ENCODE measurements at places on chromosomes 5 and 9. TPM values are rescaled to one million over a fixed set of nuclear protein-coding genes. Genes with fewer than 3 reads are reported as not detected.

Gene UBTD2
- 22.8 TPM for total RNA-seq

Gene C5orf24
- 30.3 TPM for total RNA-seq

Gene C5orf52
- not detected for total RNA-seq

Gene CD72
- total RNA-seq, result not detected

Gene OR1Q1
- total RNA-seq, result not detected

Gene VLDLR
- total RNA-seq, result 7.4 TPM

Gene DOCK8
- total RNA-seq, result 8.6 TPM

Gene APBB3
- 16.0 TPM for total RNA-seq

Gene SAXO1
- under 0.01 TPM for total RNA-seq

Gene PCDHB13
- 3.3 TPM for total RNA-seq

Gene IL9
- not detected for total RNA-seq

Gene SV2C
- total RNA-seq, result not detected

Gene DMRT3
- not detected for total RNA-seq

Gene FBP2
- total RNA-seq, result not detected

Gene IPO11
- total RNA-seq, result 129 TPM

Gene SVEP1
- total RNA-seq, result 1.4 TPM

Gene SPATA9
- total RNA-seq, result not detected

Gene PHPT1
- total RNA-seq, result 268 TPM

Gene SH2D3C
- total RNA-seq, result 43.5 TPM

Gene FRRS1L
- total RNA-seq, result under 0.01 TPM

Gene PGM5
- 108 TPM for total RNA-seq

Gene IL5
- total RNA-seq, result not detected

Gene ZDHHC21
- total RNA-seq, result 11.0 TPM

Gene DDX4
- not detected for total RNA-seq

Gene PRDM9
- not detected for total RNA-seq

Gene PCDHGA8
- total RNA-seq, result 3.0 TPM

Gene FST
- total RNA-seq, result 3.2 TPM

Gene SLIT3
- total RNA-seq, result under 0.01 TPM

Gene HRH2
- total RNA-seq, result not detected

Gene OGN
- not detected for total RNA-seq

Gene KIF24
- 2.3 TPM for total RNA-seq

Gene NR5A1
- not detected for total RNA-seq

Gene RORB
- total RNA-seq, result under 0.01 TPM

Gene PTTG1
- total RNA-seq, result 55.1 TPM

Gene GGTA1
- total RNA-seq, result 0.16 TPM

Gene SLC6A7
- not detected for total RNA-seq

Gene GNG10
- 50.2 TPM for total RNA-seq

Gene DBH
- not detected for total RNA-seq

Measured in bladder microvascular endothelial cell (primary cell).